Inflammatory macrophage treated with lipopolysaccharide for 4 hours (primary cell): ENCODE measurements at places on chromosomes 3 and 15.

DNA sequence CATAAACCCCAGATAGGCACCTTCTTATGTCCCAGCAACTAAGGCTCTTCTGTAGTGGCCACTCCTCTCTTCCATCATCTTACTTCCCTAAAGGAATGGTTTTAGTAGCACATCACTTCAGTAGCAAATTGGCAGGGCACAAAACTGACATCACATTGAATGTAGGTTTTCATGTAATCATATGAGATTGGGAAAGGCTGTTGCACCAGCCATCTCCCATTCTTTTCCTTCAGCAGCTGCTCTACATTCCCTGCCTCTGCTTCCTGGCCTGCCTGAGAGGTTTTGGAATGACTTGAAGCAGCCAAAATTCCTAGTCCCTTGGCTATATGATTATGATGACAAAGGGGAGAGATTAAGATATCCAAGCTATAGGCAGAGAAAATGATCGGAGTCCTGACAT lies 36.5 kb downstream of the NSUN3 start:
- DNase-seq, result peak; percentile 28

DNA sequence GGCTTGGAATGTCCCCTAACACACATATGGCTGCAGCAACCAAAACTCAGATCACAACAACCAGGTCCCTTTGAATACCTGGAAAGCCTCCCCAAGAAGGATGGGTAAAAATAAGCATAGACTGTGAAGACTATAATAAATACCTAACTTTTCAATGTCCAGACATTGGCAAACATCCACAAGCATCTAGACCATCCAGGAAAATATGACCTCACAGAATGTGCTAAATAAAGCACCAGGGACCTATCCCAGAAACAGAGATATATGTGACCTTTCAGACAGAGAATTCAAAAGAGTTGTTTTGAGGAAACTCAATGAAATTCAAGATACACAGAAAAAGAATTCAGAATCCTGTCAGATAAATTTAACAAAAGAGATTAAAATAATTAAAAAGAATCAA lies 109.2 kb downstream of the NEDD4 start:
- no peak for DNase-seq

GRCh38 chr3:55686426-55687254 lies 199.5 kb upstream of the WNT5A start:
- no peak for DNase-seq

- DNase-seq, result no peak
Measured at GRCh38 chr15:57746786-57747185, 40.3 kb downstream of the POLR2M start.

- DNase-seq, result no peak
Measured at GRCh38 chr15:71219101-71219500, 103.8 kb downstream of the THSD4 start.

DNA sequence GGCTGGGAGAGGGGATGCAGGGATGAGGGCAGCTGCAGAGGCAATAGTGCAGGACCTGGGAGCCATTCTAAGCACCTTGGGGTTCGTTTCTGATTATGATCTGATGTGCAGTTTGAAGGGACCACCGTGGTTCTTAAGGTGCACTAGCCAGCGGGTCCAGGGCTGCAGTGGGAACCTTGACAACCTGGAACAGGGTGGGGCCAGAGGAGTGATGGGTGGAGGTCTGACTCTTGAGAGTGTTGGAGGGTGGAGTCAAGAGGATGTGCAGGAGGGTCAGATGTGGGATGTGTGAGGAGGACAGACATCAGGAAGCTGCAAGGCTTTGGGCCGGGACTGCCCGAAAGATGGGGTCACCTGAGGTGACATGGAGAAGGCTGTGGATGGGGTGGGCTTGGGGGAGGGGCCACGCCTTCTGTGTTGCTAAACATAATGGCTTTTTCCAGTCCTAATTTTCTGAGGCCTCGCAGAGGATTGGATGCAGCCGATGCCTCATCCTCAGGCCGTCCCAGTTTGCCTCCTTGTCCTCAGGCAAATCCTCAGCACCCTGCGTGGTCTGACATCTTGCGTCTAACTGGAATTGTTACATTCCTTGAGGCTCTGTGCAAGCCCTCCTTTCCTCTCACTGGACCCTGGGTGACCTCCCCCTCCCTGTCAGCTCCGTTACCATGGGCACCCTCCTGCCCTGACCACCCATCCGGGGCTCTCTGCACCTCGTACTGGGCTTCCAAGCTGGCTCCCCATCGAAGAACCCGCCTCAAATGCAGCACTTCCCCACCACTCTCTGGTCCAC lies 61.4 kb upstream of the TRPM1 start:
- DNase-seq, result no peak

GRCh38 chr15:26069231-26069641 lies 206.1 kb upstream of the ATP10A start:
- DNase-seq, result no peak

DNA sequence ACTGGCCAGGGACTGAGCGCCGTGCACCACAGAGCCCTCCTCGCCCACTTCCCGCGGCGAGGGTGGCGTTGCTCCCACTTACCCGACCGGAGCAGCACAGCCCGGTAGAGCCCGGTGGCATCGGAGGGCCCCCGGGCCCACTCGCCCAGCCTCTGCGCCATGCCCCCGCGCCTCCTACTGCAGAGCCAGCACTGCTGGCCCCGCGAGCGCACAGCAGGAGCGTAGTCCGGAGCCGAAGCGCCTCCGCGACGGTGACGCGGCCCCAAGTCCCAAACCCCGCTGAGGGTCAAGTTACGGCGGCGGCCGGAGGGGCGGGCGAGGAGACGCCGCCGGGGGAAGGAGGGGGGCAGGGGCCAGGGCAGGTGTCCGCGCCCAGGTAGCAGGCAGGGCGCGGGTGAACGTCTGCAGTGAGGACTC lies 9.6 kb upstream of the FAM107A start:
- no peak for DNase-seq

DNA sequence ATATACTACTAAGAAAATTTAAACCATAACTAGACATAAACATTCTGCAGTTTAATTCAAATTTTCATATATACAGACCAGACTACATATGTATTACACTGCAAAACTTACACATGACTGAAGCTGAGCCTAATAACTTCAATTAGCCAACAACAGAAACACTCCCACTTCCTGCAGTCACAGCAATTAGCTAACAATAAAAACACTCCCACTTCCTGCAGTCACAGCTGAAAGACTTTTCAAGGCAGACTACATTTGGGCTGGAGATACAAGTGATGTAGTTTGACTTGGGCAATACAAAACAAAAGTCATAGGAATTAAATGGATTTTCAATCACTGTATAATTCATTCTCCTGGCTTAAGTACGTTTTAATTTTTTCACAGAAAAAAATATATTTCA lies 10.3 kb downstream of the TM2D3 start:
- peak; percentile 95 for DNase-seq

- no peak for DNase-seq
Measured at GRCh38 chr15:58686286-58686685, 63.2 kb downstream of the ADAM10 start.

GRCh38 chr3:34868935-34869334 lies 770.4 kb upstream of the ARPP21 start:
- DNase-seq, result no peak

DNA sequence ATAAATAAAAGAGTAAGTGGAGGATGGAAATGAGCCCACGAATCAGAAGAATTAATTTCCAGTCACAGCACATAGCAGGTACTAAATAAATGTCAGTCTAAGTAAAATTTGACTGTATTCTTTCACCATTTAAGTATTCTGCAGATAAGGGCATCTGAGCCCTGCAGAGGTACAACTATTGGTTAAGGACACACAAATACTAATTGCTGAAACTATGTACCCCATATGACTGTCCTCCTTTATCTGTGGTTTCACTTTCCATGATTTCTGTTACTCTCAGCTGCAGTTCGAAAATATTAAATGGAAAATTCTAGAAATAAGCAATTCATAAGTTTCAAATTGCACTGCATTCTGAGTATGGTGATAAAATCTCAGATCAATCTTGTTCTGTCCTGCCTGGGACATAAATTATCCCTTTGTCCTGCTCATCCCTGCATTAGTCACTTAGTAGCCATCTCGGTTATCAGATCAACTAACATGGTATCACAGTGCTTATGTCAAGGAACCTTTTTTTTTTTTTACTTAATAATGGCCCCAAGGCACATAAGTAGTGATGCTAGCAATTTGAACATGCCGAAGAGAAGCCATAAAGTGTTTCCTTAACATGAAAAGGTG lies 95.1 kb downstream of the LSAMP start:
- no peak for DNase-seq

- DNase-seq, result no peak
Measured at GRCh38 chr3:125118600-125118999, 62.8 kb upstream of the HEG1 start.

DNA sequence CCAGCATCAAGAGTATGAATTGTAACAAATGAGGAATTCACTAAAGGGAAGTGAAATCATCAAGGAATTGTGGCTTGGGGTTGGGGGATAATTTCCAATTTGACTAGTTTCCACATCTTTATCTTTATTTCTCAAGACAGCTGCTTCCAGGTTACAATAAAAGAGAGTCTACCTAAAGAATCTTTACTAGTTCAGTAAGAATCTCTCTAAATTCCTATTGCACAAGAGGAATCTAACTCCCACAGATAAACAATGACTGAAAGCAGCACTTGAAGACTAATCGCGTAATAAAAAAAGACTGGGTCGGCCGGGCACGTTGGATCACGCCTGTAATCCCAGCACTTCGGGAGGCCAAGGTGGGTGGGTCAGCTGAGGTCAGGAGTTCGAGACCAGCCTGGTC lies 194.4 kb downstream of the KBTBD8 start:
- DNase-seq, result no peak

DNA sequence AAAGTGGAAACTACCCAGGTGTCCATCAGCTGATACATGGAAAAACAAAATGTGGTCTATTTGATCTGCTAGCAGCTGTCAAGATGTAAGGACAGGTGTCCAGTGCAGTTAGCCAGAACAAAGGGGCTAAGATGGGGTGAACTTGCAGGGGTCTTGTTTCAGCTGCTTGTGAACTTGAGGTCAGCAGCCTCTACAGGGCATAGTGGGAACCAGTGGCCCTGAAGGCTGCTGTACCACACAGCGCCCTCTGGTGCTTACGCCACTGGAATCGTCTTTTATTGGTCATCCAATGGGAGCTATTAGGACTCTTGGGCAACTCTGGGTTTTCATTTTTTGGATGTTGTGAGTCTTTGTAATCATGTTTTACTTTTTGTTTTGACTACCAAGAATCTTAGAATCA lies 62.2 kb upstream of the CTSH start:
- peak; percentile 96 for DNase-seq

DNA sequence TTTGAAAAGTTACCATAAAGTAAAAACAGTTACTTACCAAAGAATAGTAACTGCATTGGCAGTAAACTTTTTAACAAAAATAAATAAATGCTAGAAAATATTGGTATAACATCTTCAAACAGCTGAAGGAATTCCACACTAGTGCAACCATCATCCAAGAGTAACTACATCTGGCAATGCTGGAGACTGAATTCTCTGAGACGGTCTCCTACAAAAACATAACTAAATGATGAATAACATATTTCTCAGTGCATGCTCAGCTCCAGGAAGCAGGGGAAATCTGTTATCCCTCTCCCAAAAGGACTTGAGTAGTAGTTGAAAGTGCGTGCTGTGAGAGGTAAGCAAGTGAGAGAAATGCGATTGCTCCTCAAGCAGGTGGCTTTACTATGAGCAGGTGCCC lies 526.8 kb upstream of the CCDC54 start:
- no peak for DNase-seq

DNA sequence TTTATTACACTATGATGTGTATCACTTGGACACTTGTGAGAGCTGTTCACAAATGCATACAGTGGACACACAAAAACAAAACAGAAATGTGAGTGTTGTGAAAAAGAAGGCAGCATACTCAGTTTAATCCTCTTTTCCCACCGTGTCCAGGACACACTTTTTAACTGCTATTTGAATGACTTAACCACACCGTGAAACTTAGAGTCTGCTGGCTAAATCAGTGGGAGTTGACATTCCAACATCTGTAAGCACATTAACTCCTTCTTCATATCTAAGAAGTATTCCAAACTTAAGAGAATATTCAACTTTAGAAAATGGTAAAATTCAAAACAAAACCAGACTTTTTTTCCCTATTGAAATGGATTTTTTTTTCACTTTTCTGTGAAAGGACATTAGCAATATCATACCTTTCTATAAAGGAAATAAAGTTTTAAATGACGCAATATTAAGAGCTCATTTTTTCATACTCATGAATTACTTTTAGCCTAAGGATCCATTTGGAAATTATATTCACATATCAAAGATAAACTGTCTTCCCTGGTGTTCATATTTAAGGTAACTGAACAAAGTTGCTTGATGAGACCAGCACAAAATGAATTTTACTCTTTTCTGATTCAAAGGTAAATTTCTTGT lies 316.6 kb downstream of the RBMS3 start:
- no peak for DNase-seq

- DNase-seq, result no peak
Measured at GRCh38 chr15:79682285-79682684, 214.5 kb downstream of the MTHFS start.

DNA sequence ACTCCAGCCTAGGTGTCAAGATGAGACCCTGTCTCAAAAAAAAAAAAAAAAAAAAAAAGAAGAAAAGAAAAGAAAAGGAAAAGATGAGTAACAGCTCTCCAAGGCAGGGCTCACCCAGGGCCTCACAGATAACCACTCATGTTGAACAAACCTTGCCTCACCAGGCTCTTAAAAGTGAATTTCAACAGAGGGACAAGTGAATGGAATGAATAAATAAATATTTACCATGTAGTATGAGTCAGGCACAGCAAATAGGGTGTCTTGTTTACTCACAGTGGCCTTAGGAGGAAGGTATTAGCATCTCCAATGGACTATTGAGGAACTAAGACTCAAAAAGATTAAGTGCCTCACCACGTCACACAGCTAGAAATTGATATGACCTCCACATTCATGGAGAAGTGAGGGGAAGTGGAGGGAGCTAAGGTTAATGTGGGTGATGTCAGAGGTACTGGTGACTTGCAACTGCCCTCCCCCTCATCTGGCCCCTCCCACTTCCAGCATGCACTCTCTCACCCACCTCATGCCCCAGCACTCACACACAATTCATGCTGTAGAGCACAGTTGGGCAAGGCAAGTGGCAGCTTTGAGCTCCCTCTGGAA lies 255.5 kb downstream of the UACA start:
- peak; percentile 99 for DNase-seq

- DNase-seq, result peak; percentile 57
Measured at GRCh38 chr3:152309031-152309430, 40.3 kb downstream of the MBNL1 start.

GRCh38 chr3:177681156-177681555 lies 483.9 kb upstream of the TBL1XR1 start:
- DNase-seq, result no peak
